Left renal pelvis (tissue), 4 donors: ENCODE measurements at places on chromosomes 4 and X. TPM values are rescaled to one million over a fixed set of nuclear protein-coding genes. Genes with fewer than 3 reads are reported as not detected.

Gene HELT
- polyA plus RNA-seq = not detected

Gene FGF16
- 0.26 TPM for polyA plus RNA-seq

Gene FAAH2
- 9.3 TPM for polyA plus RNA-seq

Gene ARMCX2
- 93.7 TPM for polyA plus RNA-seq

Gene BEX2
- polyA plus RNA-seq = 78.4 TPM

Gene MAMLD1
- polyA plus RNA-seq = 7.6 TPM

Gene ASB5
- polyA plus RNA-seq = 0.47 TPM

Gene EREG
- 0.24 TPM for polyA plus RNA-seq

Gene ART3
- polyA plus RNA-seq = 0.72 TPM

Gene KDR
- polyA plus RNA-seq = 58.4 TPM

Gene CXCL11
- 0.62 TPM for polyA plus RNA-seq

Gene AWAT1
- not detected for polyA plus RNA-seq

Gene DOK7
- polyA plus RNA-seq = 3.3 TPM

Gene NCAPG
- polyA plus RNA-seq = 27.1 TPM

Gene ODAM
- polyA plus RNA-seq = 1.9 TPM

Gene MTMR8
- polyA plus RNA-seq = 2.8 TPM

Gene GPR173
- 16.6 TPM for polyA plus RNA-seq

Gene CTAG1B
- not detected for polyA plus RNA-seq

Gene MAP7D2
- 3.0 TPM for polyA plus RNA-seq

Gene TEX13C
- not detected for polyA plus RNA-seq

Gene HPGDS
- polyA plus RNA-seq = 3.1 TPM

Gene FHDC1
- 5.3 TPM for polyA plus RNA-seq

Gene VSIG1
- 1.3 TPM for polyA plus RNA-seq
